Mesendoderm (in vitro differentiated cells): ENCODE measurements at places on chromosomes 13 and 19.
A peak's percentile ranks its signal among the peaks of the same experiment; 100 is the strongest.

GRCh38 chr13:91313103-91313502, 34.4 kb upstream of the MIR17HG start:
- DNase-seq: peak; percentile 56

- DNase-seq: no peak
Observed at GRCh38 chr13:42607546-42607945, 33.6 kb downstream of the TNFSF11 start.

DNA sequence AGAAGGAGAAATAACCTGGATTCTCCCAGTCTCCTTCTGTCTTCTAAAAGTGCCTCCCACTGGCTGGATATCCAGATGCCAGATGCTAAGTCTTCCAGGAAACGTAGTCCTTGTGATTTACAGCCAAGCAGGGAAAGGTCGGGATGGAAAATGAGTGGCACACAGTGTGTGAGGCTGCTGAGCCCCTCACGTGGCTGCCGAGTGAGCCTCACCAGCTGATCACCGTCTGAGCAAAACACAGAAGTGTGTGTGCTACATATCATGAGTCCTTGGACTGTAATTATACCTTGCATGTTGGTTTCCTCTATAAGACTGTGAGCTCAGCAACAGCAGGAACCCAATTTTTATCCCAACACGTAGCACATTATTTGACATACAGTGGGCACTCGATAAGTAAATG, 15.1 kb downstream of the LHFPL6 start:
- DNase-seq: no peak

DNA sequence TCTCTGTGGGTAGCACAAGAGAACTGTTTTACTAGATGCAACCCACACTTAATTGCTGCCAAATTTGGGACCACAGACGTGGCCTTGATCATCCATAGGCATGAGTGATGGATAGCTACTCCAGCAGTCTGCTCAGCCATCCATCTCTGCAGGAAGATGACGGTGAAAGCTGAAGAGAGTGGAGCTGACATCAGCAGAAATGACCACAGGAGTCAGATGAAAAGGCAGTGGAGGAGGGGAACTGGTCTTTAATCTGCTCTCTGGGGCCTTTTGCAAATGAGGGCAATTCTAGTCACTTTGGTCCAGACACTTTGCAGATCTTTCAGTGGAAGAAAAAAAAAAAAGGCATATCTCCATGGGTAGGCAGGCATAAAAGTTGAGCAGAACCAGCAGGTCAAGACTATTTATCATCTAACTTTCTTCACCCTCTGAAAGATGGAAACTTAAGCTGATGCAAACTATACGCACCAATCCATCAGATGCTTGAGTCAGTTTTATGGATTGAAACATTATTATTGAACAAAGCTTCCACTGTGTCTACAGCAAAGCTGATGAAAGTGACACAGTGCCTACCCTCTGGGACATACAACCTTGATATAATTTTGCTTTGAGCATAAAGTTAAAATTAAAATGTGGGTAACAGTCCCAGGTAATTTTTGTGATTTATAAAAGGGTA, 281.6 kb upstream of the OBI1 start:
- peak; percentile 6 for DNase-seq

- DNase-seq: peak; percentile 82
Observed at GRCh38 chr19:6587093-6587820, 3.7 kb downstream of the CD70 start.

DNA sequence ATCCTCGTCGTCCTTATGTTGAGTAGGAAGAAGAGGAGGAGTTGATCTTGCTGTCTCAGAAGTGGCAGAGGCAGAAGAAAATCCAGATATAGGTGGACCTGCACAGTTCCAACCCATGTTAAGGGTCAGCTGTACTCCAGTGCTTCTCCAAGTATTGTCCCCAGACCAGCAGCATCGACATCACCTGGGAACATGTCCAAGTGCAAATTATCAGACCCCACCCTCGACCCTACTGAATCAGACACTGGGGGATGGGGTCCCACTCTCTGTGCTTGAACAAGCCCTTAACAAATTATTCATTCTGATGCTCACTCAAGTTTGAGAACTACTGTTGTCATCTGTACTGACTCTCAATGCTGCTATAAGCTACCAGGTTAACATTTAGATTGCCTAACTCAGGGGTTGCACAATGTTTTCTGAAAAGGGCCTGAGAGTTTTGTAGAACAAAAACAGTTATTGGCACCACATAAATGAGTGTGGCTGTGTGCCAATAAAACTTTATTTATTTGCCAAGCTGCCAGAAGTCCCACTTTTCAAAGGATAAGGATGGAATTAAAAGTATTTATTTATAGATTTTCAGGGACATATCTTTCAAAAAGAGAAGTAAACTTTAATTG, 226.7 kb upstream of the IPO5 start:
- no peak for DNase-seq

DNA sequence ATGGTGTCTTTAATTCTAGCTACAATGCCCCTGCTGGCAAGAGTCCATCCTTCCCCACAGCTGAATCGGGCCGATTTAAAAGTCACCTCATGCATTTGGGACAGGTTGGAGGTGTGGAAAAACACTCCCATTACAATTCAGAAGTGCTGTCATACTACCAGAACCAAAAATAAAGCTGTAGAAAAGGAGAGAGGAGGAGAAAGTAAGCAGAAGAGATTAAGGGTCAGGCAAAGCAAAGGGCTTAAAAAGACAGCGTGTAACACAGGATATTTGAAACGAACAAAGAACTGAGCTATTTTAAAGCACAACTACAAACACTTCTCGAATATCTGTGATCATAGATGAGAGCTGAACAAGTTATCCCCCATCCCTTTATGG, 90.4 kb downstream of the FGF14 start:
- DNase-seq: no peak

DNA sequence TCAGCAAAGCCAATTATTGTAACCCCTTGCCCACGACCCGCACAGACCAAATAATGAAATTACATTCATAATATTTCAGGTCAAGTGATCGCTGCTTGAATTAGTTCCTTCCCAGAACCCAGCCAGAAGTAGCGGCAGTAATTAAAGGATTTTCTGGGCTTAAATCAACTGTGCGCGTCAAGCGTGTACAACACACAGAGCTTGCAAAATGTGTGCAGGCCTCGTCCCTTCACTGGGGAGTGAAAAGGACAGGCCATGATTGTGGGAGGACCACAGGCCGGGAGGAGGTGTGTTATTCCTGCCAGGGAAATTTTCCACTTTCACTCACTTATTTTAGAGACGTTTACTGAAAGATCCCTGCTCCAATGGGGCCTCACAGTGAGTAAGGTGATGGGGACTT, 84.9 kb downstream of the CHST8 start:
- no peak for DNase-seq

- no peak for DNase-seq
Observed at GRCh38 chr19:23460656-23461055, 65.4 kb upstream of the ZNF91 start.

DNA sequence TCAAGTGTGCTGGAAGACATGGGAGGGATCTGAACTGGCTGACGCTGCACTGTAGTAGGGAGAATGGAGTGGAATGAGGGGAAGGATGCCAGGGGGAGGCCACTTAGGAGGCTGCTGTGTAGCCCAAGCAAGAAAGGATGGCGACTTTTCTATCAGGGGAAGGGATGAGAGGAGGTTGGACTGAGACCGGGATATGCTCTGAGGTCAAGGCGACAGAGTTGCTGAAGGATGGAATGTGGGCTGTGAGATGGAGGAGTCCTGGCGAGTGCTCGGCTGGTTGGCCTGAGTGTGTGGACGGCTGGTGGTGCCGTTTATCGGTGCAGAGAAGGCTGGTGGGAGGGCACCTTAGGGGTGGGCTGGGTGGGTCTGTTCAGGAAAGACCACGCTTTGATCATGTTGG, 45.7 kb downstream of the IRS2 start:
- no peak for DNase-seq

- no peak for DNase-seq
Observed at GRCh38 chr13:97021241-97021640, 27.0 kb upstream of the OXGR1 start.
